ENCODE measurements at places on chromosomes 2 and 18.

- no peak for DNase-seq
Observed at GRCh38 chr2:18156421-18156820, 278.0 kb downstream of the KCNS3 start.

DNA sequence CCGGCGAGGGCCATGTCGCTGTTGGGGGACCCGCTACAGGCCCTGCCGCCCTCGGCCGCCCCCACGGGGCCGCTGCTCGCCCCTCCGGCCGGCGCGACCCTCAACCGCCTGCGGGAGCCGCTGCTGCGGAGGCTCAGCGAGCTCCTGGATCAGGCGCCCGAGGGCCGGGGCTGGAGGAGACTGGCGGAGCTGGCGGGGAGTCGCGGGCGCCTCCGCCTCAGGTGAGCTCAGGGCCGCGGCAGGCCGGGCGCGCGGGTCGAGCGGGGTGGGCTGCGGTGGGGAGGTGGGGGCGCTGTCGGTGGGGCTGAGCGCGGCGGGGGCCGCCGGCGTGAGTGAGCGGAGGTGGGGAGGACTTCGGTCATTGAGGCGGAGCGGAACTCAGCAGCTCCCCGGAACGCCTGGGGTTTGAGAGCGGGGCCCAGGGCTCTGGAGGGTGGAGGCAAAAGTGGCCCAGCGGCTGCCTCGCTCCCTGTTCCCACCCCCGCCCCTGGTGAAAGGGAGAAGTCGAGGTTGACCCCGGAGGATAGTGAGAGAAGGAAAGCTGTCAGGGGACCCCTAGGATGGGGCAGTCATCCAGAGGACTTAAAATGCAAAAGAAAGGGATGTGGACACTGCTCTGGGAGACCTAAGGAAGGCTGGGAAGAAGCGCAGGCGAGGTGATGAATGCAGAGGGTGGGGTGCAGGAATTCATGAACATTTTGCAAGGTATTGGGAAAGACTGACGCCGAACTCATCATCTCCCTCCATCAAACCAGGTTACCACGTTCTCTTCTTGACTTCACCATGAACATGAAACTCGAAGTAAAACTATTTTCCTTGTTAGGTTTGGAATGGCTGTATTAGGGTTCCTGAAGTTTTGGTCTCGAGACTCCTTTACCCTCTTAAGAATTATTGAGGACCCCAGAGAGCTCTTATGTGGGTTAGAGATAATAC is 633 bp downstream of the MALT1 start:
- no peak for DNase-seq

- DNase-seq = peak; percentile 78
Observed at GRCh38 chr2:121649149-121649595, at the start of gene CLASP1. TSS of gene CLASP1 (minus strand) at chr2:121649462. CDS start at chr2:121605895, 43,567 bp downstream.

GRCh38 chr18:27749194-27749593 is 427.7 kb downstream of the CDH2 start:
- no peak for DNase-seq

- no peak for DNase-seq
Observed at GRCh38 chr2:95760806-95761525, 169.2 kb downstream of the TRIM43 start.

DNA sequence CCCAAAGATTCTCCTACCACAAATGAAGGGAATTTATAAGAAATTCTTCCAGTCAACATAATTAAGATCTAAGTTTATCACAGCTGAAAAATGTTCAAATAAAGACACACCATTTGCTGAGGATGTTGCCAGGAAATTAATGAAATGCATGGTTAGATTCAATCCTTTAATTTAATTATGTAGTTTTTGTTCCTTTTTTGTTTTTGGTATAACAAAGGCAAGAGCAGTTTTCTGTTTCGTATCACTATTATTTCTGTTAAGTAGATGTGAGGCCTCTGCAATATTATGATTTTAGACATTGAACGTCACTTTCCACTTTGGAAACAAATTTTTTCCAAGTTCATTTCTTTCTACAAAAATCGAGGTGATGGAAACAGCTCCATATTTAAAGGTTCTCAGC is 440.0 kb downstream of the THSD7B start:
- no peak for DNase-seq

GRCh38 chr2:192051533-192051932 is 143.2 kb downstream of the TMEFF2 start:
- no peak for DNase-seq

- no peak for DNase-seq
Observed at GRCh38 chr2:101689114-101689825, 8.2 kb upstream of the MAP4K4 start.
